DMS79 treated with DMSO at 0.1 percent for 48 hours (cell line): ENCODE measurements at places on chromosomes 12 and 14.

GRCh38 chr14:101587441-101587911, 26.2 kb downstream of the DIO3 start:
- DNase-seq: no peak

DNA sequence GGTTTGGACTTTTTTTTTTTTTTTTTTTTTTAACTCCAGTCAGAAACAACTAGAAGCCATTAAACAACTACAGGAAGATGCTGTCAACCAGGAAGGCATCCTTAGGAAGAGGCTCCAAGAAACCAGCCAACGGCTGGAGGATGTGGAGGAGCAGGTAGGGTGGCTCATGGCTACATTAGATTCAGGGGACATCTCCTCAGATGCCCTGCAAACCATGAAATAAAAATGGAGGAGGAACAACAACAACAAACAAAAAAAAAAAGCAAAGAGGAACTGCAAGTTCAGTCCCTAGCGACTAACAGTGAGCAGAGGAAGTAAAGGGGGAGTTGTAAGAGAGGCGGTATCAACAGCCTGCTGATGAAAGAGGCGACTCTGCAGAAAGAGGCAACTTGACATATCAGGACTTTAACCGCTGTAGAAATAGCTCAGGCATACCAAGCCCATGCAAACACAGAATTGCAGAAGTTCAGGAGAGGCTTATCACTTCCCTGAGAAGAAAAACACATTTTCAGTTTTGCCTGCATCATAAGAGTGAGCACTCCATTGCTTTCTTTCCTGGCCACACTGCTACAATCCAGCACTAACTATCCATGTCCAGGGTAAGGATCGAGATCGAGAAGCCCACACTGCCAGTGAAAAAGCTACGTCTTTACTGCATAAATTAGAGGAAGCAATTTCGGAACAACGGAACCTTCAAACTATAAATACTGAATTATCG, 103.5 kb upstream of the BCAT1 start:
- no peak for DNase-seq

DNA sequence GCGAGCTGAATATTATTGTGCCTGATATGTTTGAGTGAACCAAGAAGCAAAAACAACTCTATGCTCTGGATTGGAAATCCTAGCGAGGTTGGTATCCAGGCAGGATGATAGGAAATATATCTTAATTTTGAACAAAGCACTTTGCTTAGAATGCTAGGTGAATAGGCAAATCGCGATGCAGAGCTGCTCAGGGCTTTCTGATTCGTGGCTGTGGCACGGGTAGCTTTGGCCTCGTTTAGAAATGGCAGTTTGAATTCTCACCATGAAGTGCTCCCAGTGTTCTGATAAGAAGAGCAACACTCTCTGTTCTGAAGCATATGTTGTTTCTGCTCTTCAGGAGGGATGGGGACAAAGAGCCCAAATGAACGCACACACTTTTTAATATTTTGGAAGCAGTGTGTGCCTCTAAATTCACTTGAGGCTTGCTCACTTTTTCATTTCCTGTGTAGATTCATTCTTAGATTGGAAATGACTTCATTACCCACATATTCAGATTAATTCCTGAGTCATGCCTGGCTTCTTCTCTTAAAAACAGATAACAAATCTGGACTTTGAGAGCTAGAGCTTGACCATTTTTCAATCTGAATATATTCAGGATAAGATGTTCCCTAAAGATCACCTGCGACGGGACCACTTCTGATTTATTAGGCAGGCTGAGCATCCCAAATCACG, 200.9 kb downstream of the RPAP3 start:
- DNase-seq: no peak

- no peak for DNase-seq
These were observed 18.8 kb upstream of the PIK3C2G start for GRCh38 chr12:18242380-18243089.

DNA sequence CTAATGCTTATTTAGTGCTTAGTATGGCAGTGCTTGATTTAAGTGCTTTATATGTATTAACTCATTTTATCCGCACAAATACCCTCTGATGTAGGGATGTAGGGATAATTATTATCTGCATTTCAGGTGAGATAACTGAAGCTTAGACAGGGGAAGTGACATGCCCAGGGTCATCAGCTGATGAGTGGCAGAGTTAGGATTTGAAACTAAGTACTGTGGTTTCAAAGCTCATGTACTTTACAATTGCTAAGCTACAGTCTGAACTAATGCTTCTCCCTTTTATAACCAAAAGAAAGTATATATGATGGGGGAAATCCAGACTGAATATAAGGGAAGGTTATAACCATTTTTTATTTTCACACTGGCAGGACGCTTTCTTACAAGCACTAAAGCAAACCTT, 229.6 kb upstream of the NAV3 start:
- no peak for DNase-seq

DNA sequence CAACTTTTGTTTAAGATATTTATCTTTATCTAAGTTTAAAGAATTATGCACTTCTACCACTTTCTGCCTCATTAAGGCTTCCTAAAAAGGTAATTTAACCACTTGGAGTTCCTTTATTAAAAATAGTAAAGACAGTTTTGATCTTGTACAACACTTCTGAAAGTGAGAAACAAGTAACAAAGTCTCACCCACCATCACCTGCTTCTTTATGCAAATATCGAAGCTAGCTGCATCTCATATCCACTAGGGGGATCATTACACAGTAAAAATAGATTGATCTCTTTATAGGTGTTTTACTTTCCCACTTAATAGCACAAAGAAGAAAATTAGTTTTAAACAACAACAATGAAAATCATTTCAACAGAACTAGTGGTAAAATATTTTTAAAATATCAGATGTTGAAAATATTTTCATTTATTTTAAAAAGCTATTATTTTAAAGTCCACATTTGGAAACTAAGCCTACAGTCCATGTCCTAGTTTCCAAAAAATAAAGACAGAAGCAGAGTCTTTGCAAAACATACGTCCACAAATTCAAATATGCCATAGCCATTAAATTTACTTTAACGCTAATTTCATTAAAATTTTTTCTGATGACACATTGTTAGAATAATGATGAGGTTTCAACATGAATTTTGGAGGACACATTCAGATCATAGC, 160.0 kb upstream of the SOX5 start:
- no peak for DNase-seq

DNA sequence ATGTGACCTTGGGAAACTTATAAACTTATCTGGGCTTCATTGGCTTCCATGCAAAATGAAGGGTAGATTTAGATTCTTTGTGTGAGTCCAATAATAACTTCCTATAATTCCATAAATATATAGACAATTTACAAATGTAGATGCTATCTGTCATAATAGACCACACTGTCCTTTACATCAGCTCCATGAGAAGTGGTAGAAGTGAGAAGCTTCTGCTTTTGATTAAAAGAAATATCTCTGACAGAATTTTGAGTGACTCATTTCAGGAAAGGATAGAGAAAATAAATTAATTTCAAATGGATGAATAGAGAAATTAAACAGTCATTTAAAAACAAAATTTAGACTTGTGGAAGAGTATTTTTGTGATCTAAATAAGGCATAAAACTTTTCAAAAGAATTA, 329.7 kb upstream of the ATP2B1 start:
- no peak for DNase-seq

- DNase-seq: no peak
These were observed 14.7 kb downstream of the RHOF start for GRCh38 chr12:121778567-121779421.

DNA sequence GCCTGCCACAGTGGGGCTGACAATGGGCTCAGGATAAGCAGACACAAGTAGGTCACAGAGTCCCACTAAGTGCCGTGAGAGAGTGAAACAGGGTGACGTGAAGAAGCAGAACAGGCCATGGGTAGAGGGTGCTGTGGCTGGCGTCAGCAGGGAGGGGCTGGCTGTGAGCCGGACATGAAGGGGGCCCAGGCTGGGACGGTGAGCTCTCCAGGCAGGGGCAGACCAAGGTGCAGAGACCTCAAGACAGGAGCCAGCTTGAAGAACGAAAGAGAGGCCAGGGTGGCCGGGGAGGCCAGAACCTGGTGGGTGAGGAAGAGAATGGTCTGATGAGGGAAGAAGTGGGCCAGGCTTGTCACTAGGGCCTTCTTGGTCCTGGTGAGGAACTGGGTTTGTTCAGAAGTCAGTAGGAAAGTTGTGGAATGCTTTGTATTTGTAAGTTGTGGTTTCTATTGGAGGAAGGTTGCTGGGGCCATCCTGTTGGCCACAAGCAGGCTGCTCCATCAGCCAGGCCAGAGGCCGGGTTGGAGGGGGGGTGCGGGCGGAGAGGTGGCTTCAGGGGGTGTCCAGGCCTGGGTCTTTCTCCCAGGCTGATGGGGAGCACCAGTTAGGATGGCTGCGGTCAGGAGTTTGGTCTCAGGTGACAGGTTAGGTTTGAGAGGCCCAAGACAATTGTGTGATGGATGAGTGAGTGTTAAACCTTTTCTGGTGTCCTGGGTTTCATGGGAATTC, 21.4 kb upstream of the MLXIP start:
- no peak for DNase-seq

GRCh38 chr14:54221971-54222370, 174.8 kb upstream of the CDKN3 start:
- no peak for DNase-seq

GRCh38 chr14:95480109-95480886, 36.2 kb downstream of the SYNE3 start:
- no peak for DNase-seq

DNA sequence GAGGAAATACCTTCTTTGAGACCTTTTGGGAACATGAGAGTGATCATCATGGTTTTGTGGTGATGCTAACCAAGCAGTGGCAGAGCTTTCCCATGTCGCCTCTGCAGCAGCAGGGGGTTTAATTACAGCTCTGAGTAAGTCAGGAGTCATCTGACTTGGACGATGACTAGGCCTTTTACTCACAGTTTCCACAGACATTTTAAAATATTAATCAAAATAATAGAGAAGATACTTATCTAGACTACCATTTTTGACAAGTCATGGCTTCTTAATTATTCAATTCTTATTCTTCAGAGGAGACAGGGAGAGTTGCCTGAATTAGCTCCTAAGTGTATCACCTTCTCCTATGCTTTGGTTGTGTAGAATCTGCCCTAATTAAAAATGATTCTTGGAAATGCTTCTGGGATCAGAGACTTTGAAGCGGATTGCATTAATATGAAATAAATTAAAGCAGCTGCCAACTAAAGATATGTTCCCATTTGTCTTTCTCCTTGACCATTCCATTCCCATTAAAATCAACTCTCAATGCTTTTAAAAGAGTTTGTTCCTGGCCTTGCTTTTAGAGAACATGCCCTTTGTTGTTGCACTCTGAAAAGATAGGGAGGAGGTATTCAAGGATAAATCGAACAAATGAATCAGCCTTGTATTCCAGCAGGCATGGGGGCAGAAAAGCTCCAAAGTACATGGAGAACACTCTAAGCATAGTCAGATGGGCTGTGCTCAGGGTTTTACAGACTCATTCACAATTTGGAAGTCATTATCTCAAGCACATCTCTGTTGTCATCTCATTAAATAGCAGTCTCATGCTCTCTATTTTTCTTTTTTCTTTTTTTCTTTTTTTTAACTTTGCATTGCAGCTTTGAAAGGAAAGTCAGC, 7.7 kb upstream of the IFNG-AS1 start:
- no peak for DNase-seq

- DNase-seq: no peak
These were observed 102.1 kb downstream of the ERGIC2 start for GRCh38 chr12:29278673-29279420.

DNA sequence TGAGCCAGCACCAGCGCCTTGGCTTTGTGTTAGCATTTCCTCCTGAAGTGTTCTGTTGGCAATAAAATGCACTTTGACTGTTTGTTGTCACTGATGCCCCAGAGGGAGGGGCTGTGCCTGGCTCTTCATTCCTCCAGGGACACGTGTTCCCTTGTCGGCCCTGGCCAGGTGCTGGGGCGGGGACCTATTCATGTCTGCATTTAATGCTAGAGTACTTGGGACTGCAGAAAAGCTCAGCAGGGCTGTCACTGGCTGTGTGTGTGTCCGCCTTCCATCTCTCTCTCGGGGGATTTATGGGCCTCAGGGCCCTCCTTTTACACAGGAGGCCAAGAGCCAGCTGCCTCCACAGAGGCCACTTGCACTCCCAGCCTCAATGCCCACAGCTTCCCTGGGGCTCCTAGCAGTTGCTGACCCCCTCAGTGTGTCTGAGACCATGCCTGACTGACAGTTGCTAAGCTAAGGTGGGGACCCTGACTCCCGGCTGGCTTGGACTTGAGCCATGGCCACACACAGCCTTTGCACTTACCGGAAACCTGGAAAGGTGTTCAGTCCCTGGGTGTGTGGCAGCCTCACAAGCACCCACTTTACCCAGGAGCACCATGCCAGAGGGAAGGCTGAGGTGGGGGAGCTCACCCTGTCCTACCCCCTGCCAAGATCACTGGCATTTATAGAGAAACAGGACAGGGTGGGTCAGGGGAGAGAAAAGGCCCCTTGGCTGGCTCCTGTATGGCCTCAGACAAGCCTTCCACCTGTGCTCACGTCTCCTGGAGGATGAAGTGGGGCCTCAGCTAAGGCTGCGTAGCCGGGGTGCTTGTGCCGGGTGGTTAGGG, 27.8 kb downstream of the HIP1R start:
- peak; percentile 63 for DNase-seq

DNA sequence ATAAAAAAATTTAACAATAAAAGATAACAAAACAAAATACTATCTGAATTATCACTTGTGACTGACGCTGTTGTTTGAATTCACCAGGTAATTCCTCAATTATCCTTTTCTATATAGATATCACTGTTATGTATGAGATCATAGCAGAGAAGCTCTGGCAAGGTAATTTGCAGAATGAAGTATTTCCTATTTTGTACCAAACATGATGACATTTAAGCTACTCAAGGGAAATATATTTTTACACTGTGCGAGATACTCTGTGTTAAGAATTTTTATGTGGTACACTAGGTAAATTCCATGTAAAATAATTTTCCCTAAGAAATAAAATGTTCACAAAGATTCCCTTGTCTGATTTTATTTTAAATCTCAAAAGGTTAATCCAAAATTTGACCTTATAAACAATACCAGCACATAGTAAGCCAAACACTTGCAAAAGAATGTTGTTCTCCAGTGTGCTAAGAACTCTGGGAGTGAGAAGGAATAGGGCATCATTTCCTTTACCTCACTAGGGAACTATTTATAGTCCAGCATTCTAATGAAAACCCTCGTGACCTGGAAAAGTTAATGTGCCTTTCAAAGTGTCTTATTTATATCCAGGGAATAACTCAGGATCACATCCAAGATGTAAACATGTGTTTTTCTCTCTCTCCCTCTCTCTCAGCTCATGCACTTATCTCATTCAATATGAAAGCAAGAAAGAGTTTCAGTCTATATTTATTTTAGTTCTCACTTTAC, 115.2 kb upstream of the RAP1B start:
- DNase-seq: no peak

DNA sequence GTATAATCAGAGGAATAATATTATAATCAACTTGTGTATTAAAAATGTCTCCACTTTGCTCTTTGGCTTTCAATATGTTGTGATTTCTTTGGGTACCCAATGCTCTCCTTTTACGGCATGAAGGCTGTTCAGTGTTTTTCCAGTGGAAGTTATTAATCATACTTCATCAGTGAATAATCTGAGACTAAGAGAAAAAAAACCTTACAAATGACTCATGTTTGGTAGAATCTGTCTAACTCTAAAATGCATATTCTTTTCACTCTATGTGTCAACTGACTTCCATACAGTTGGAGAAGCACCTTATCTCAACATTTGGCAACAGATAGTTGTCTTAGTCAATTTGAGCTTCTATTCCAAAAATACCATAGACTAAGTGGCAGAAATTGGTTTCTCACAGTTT, 82.2 kb downstream of the PTPRO start:
- no peak for DNase-seq
